Activated CD8-positive, alpha-beta T cell treated with anti-CD3 and anti-CD28 coated beads, Interleukin-2, amount 10 ng/mL, durations not matched to agents 7 days and 5 days (primary cell): ENCODE measurements at places on chromosomes 6 and 20. TPM values are rescaled to one million over a fixed set of nuclear protein-coding genes. Genes with fewer than 3 reads are reported as not detected.

SNPH gene
- total RNA-seq, result 6.5 TPM

DNA sequence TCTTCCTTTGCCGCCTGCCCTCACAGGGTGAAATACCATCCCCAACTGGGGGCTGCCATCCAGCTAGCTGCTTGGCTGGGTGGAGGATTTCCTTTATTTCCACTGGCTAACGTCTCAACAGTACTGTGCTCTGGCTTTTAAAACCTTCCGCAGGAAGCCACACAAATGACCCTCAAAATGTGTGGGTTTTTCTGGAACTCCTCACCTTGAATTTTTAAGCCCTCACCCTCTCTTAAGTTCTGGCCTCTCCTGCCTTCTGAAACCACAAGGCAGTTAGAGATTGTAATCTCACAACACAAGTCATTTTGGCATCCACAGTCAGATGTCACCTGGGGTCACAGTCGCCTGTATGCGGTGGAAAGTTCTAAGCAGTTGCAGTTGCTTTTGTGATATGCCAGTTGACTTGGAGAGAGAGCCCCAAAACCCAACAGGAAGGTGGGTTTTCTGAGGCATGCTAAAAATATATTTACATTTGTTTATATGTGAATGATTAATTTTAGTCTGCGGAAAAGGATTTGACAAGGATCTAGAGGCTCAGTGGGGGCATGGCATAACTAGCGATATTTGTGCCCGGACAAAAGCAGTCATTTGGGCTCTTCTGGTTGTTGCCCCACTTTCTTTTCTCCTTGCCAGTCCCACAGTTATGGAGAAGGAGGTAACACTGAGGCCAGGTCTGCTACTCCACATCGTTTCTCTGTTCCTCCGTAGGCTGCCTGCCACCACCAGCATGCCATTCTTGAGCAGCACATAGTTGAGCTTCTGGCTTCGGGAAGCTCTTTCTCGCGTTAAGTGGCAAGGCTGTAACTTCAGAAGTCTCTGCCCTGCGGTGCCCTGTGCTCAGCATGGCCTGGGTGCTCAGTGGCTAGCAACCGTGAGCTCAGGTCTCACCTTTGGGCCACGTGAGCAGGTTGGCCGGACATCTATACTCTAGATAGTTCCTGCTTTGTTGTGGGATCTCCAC lies 335.3 kb downstream of the CD83 start:
- DNase-seq, result peak; percentile 89

- DNase-seq, result peak; percentile 61
These were observed 16.6 kb upstream of the TRIM27 start for GRCh38 chr6:28940294-28940857.

CRNKL1 gene
- total RNA-seq, result 17.4 TPM

GRCh38 chr6:51675020-51675921 lies 412.1 kb downstream of the PKHD1 start:
- no peak for DNase-seq

- DNase-seq, result peak; percentile 24
These were observed 1.0 kb downstream of the CCN2 start for GRCh38 chr6:131949909-131950766.

- no peak for DNase-seq
These were observed 13.4 kb upstream of the SERPINB1 start for GRCh38 chr6:2855061-2855519.

- DNase-seq, result no peak
These were observed 12.5 kb upstream of the THBD start for GRCh38 chr20:23061734-23062561.

GNMT gene
- 1.1 TPM for total RNA-seq

- no peak for DNase-seq
These were observed 296.2 kb upstream of the MARCKS start for GRCh38 chr6:113560908-113561307.

- peak; percentile 78 for DNase-seq
These were observed 197.7 kb downstream of the BCAS1 start for GRCh38 chr20:53872561-53873229.

SULF2 gene
- 0.70 TPM for total RNA-seq

PAK1IP1 gene
- 16.9 TPM for total RNA-seq

DNA sequence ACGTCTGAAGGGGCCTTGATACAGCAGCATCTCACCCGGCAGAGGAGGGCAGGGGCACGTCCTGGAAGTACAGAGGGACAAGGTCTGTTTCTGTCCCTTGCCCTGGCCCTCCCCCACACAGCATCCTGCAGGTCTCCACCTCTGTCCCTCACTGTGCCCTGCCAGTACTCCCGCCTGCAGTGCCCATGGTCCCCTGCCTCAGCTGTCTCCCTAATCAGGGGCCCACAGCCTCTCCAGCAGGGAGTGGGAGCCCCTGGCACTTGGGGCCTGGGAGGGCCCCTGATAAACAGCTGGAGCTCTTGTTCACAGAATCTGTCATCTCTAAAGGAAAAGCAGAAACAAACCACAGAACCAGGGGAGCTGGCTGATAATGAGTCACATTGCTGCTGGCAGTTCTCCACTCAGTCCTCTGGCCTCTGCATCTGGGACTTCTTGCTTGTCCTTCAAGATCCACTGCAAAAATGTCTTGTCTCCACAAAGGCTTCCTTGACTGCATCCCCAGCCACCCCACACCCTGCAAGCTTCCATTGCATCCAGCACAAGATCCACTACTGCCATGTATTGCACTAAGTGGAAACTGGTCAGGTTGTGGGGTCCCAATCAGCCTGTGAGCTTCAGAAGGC lies 33.2 kb upstream of the TAF8 start:
- DNase-seq, result peak; percentile 62

- DNase-seq, result no peak
These were observed 430.8 kb upstream of the RUNX2 start for GRCh38 chr6:44897316-44897715.

ABCC10 gene
- 39.8 TPM for total RNA-seq

GRCh38 chr6:54586251-54586650 lies 260.3 kb upstream of the FAM83B start:
- no peak for DNase-seq

DNA sequence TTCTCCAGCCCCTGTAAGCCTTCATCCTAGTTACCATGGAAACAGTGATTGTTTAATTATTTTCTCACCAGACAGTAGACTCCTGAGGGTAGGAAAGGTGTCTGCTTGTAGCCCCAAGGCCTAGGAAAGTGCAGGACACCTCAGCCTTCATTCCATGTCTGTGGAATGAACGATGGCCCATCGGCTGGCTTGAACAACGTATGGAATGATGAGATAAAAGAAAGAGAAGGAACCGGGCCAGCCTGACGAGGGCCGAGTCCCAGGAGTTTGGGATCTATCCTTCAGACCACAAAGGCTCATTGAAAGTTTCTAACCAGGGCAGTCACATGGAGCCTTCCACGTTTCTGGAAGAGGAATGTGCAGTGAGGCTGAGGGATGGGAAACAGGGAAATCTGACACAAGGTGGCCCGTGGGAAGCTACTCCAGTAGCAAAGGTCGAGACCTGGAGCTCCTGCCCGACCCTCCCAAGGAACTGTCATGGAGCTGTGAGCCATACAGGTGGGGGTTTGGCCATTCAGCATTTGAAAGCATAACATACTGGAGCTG lies 46.1 kb downstream of the PRDM1 start:
- no peak for DNase-seq

DNA sequence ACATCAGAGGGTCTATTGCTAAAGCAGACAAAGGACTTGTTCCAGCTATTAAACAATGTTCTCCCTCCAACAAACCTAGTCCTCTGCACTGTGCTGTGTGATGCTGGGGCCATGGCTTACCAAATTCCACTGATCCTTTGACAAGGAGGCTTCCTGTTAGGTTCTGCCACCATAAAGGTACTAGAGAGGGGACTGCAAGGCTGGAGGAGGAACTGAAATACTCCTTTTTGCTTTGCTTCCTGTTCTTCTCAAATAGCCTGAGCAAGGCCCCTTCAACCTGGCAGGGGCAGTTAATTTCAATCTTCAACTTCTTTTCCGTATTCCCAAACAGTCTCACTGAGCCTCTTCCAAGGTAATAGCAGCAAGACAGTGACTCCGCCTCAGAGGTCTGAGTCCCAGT lies 286.4 kb upstream of the IRAK1BP1 start:
- DNase-seq, result no peak

GRCh38 chr20:19347943-19348456 lies 135.6 kb downstream of the SLC24A3 start:
- DNase-seq, result no peak

DNA sequence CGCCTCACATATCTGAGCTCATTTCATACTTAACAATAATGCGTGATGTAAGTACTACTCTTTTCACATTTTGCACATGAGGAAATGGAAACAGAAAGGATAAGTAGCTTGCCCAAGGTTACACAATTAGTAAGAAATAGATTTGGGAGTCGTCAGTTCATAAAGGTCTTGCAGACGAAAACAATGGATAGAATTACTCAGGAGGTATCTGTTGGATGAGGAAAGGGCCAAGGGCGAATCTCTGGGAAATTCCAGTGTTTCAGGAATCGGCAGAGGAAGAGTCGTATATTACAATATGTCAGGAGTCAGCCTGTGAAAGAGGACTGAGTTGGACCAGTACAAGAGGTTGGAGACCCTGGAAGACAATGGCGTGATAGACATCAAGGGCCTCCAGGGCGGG lies 12.8 kb upstream of the EDN1 start:
- no peak for DNase-seq

GRCh38 chr20:44552050-44552449 lies 30.2 kb upstream of the SERINC3 start:
- no peak for DNase-seq

- no peak for DNase-seq
These were observed 194.6 kb downstream of the PRKN start for GRCh38 chr6:162533009-162533400.

TP53TG5 gene
- not detected for total RNA-seq

C6orf118 gene
- total RNA-seq, result not detected

- no peak for DNase-seq
These were observed 627 bp upstream of the EIF6 start for GRCh38 chr20:35284992-35285805.

LRP11 gene
- 2.2 TPM for total RNA-seq

DNA sequence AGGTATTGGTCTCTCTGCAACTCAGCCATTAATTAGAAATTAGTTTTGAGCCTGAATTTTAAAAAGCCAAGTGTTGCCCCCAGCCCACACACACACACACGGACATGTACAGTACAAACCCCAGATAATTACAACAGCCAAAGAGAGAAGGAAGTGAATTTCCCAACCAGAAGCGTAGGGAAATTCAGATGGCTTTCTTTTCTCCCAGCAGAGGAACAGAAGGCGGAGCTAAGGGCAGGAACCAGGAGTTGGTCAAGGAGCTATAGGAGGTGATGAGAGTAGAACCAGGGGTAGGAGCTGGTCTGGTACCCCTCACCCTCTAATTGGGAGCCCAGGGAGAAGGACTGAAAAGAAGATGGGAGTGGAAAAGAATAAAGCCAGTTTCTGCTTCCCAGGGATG lies 3.9 kb upstream of the ZBTB9 start:
- DNase-seq, result no peak

GRCh38 chr20:63791497-63792156 lies 39.4 kb downstream of the ZBTB46 start:
- no peak for DNase-seq

DNA sequence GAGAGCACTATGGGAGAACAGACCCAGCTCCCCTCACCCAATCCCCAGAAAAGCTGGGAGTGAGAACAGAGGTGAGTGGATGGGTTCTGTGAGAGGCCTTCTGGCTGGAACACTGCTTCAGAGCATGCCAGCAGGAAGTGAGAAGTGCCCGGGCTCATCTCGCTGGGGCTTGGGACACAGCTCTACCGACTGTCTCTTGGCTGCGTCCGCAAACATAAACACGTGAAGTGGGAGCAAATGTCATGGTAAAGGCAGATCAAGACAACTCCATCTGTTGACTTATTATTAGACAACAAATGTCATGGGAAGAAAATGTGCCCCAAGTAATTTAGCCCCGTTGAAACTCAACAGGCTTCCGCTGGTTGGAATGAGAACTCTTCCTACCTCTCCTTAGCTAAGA lies 25.9 kb downstream of the GNAS-AS1 start:
- DNase-seq, result no peak

REM1 gene
- not detected for total RNA-seq

COL11A2 gene
- total RNA-seq, result 0.83 TPM

HLA-DPA1 gene
- 40.0 TPM for total RNA-seq

KCNQ5 gene
- total RNA-seq, result 11.8 TPM

PSORS1C2 gene
- not detected for total RNA-seq

SRMS gene
- total RNA-seq, result not detected
